Stimulated activated CD4-positive, alpha-beta T cell treated with anti-CD3 and anti-CD28 coated beads, Interleukin-1b, Interleukin-23, amount 100 ng/mL, for 24 hours (primary cell): ENCODE measurements at places on chromosomes 2 and 18.

GRCh38 chr2:201959198-201959597, 74.5 kb upstream of the FZD7 start:
- no peak for DNase-seq

DNA sequence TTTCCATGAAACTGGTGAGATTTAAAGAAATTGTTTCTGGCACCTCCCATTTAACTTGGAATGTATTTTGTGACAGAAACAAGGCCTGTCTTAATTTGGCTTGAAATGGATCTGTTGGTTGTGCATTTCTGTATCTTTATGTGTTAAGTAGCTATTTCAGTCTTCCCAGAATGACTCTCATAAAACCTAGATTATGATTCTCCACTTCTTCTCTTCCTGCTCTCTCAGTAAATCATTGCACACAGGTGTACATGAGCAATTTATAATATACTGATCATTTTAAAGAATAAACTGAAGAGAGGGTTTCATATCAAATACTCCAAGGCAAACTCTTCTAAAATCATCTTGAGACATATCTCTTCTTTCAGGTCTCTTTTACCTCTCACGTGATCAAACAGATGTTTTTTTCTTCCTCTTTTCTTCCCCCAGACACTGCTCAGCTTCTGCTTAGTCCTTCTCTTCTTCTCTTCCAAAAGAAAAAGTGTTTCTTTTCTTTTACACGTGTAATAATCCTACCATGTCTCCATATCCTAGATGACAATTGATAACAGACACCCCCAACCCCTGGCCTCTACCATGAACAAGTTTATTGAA, 112.0 kb downstream of the PPP1R1C start:
- no peak for DNase-seq

GRCh38 chr2:135685361-135685760, 56.3 kb upstream of the UBXN4 start:
- no peak for DNase-seq

DNA sequence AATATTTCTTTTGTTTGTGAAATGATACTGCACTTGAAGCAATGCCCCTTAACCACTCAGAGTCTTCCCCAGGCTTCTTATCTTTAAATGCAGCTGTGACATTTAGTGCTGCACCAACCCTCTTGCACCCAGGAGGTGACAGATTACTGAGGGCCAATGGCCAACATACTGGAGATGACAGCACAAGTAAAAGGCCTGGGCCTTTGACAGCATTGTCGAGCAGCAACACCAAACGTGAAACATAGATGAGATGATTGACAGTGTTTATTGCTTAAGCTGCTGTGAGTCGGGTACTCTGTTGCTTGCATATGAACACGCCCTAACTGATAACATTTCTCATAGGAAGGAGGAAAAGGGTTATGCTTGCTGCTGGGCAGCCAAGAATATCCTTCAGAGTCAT, 80.3 kb downstream of the THNSL2 start:
- no peak for DNase-seq

DNA sequence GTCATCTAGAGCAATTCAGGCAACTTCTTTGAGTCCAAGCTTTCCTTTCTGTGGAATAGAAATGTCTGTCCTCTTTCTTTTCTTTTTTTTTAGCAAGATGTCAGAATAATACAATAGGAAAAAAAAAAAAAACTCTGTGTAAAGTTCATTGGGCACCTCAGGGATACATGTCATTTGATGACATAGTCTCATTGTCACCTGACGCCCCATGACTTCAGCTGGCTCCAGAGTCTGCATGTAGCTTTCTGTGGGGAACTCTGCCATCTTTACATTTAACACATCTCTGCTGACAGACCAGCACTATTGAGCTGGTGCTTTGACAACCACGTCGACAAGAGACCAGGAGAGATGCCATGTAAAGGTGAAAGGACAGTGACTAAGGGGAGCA, 172.5 kb upstream of the KLF7 start:
- DNase-seq: no peak

DNA sequence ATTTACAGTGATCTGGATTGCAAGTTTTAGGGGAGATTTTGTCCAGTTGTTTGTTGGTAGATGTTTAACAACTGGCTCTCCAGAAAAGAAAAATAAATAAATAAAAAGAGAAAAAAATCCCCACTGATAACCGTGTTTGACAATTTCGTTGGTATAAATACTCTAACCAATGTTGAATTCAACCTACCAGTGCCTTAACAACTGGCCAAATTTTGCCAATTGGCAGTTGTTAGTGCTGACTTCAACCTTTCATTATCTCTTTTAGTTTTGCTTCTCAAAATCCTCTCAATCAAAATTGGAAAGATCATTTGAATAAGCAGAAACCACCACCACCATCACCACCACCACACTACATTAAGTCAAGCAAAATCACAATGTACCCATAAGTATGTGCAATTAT, 490.3 kb downstream of the PIK3C3 start:
- DNase-seq: no peak

GRCh38 chr2:103292573-103292972, 530.7 kb downstream of the TMEM182 start:
- no peak for DNase-seq

DNA sequence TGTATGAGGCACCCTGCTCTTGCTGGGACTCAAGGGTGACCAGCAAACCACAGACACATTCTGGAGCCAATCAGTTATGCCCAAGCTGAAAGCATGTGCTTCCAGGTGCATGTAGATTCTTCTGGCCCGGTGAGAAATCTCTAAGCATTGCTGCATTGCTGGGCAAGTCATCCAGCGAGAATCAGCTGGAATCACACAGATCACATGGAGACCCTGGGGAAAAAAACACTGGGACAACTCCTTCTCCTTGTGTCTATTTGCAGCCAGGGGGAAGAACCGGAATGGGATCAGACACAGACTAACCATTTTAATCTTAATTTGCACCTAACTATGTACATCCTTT, 119.7 kb upstream of the KLF7 start:
- no peak for DNase-seq

DNA sequence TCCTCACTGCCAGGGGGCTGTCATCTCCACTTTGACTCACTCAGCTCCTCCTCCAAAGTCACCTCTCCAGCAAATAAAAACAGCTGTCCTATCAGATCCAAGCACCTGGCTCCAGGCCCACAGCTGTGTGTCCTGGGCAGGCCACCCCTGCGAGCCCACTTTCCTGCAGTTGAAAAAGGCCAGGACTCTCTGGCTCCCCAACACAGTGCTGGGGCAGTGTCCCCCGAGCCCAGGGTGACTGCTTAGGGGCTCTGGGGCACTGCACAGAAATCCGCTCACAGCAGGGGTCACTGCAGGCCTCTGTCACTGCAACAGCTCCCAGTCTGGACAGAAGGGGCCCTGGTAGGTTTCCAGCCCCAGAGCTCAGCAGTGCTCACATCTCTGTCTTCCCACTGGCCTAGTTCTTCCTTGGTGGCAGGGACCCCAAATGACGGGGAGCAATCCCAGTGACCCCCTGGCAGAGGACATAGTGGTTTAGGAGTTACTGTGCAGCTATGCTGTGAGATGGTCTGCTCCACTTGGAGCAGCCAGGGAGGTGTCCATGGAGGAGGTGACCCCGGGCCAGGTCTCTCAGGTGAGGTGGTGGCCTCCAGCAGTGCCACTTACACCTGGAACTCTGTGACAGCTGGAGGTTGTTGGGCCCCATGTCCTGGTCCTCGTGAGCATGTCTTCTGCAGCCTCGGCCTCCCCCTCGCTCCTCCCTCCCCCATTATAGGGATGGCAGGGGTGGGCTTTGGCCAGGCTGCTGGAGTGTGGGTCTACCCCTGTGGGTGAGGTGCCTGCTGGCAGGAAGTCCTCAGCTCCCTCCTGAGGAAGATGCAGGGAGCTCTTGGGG, 35.5 kb downstream of the HS6ST1 start:
- no peak for DNase-seq

GRCh38 chr2:21261591-21261990, 137.8 kb downstream of the TDRD15 start:
- DNase-seq: no peak

- DNase-seq: no peak
Measured at GRCh38 chr2:1972948-1973347, 228.6 kb upstream of the PXDN start.

GRCh38 chr2:141501752-141502151, 629.1 kb downstream of the LRP1B start:
- no peak for DNase-seq

GRCh38 chr2:217075268-217076057, 215.6 kb upstream of the TNP1 start:
- DNase-seq: no peak

DNA sequence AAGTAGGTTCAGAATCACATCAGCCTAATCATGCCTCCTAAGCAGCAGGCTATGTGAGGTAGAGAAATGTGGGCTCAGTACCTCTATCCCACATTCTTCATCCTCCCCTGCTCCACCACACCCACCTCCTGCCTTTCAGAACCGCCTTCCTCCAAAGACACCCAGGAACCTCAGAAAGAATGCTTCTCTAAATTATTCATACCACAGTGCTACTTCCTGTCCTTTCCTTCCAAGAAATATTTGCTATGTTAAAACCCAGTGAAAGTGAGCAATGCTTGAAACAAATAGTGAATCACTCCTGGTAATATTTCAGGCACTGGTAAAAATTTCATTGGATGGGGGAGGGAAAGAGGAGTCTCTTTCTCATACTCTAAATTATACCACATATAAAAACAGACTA, 24.0 kb upstream of the CREB1 start:
- DNase-seq: no peak

- no peak for DNase-seq
Measured at GRCh38 chr2:170201734-170202393, 23.9 kb downstream of the MYO3B start.

DNA sequence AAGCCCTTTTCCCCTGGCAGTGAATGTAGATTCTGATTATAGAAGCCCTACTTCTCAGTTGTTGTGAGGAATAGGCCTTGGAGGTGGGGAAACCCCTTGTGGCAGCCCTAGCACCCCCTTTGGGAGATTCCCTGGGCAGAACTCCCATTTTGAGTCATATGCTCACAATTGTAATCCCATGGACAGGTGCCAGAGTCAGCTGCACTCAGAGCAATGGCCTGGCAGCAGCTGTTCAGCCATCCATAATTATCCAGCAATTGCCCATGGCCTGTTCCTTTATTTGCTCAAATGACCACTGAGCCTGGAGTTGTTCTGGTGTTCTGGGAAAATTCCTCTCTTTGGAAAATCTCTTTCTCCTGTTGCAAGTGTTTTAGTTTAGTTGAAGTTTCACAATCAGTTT, 71.7 kb downstream of the PTRHD1 start:
- no peak for DNase-seq

GRCh38 chr18:48040457-48041110, 110.1 kb upstream of the SMAD2 start:
- DNase-seq: no peak

DNA sequence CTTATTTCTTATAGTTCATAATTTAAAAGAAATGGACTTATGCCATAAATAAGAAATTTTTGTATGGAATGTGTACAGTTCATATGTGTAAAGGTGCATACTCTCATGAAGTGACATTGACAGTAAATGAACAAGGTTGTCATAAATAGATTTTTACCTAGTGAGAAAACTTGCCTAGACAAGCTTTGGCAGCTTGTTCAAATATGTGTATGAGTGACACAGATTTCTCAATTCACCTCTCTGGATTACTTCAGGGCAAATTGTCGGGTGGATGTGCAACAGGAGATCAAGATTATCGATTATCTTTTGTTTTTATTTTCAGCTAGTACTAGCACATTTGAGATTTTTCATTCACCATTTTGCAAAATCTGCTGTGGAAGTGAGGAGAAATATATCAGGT, 758.1 kb upstream of the ACVR2A start:
- DNase-seq: no peak

- DNase-seq: no peak
Measured at GRCh38 chr18:9631814-9632496, 17.6 kb upstream of the PPP4R1 start.

GRCh38 chr2:58788402-58788801, 547.3 kb upstream of the FANCL start:
- DNase-seq: no peak

DNA sequence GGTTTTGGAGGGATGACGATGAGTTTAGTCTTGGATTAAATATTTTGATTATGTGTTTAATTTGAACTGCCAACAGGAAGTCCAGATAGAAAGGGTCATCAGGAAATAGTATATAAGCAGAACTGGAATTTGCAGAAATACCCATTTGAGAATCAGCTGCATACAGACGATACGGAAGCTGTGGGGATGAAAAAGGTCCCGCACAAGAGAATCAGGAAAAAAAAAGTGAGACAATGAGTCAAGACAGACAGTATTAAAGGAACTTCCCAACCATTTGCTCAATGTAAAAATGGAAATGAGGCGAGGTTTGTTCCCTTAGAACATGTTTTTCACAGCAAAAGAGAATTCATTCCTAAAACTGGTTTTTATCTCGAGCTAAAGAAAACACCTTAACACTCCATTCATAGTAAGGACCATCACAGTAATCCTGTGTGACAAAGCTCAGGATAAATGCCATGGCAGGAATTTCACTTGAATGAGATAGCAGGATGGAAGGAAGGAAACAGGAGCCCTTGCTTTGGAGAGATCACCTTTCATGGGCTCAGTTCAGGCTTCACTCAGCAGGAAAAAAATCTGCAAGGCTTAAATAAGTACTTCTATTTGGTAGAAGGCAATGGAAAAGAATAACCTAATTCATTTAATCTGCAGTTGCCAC, 29.3 kb downstream of the BCL2 start:
- DNase-seq: no peak

- no peak for DNase-seq
Measured at GRCh38 chr2:15059870-15060512, 427.5 kb downstream of the LRATD1 start.

GRCh38 chr2:136151021-136151971, 33.3 kb upstream of the CXCR4 start:
- DNase-seq: no peak

GRCh38 chr2:127843677-127844076, 14.3 kb downstream of the POLR2D start:
- no peak for DNase-seq

- no peak for DNase-seq
Measured at GRCh38 chr2:120241684-120242083, 11.0 kb upstream of the RALB start.

DNA sequence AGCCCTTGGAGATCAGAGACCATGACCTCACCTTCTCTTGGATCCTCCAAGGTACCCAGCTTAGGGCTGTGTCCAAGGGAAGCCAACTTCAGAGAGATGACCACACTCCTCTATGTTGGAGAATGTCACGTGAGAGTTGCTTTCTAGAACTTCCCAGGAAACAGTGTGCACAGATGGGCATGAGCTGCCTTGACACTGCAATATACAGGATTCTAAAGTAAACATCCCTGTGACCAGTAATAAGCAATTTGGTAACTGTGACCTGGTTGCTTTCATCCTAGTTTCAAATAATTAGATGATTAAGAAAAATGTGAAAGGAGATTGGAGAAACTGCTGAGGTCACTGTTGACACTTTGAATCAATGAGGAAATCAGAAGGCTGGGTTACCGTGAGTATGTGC, 181.1 kb upstream of the EPAS1 start:
- no peak for DNase-seq
